NCI-H526 treated with DMSO at 0.1 percent for 48 hours (cell line): ENCODE measurements at places on chromosomes 3 and 15.

- DNase-seq, result no peak
Observed at GRCh38 chr3:148500881-148501280, 196.8 kb upstream of the AGTR1 start.

DNA sequence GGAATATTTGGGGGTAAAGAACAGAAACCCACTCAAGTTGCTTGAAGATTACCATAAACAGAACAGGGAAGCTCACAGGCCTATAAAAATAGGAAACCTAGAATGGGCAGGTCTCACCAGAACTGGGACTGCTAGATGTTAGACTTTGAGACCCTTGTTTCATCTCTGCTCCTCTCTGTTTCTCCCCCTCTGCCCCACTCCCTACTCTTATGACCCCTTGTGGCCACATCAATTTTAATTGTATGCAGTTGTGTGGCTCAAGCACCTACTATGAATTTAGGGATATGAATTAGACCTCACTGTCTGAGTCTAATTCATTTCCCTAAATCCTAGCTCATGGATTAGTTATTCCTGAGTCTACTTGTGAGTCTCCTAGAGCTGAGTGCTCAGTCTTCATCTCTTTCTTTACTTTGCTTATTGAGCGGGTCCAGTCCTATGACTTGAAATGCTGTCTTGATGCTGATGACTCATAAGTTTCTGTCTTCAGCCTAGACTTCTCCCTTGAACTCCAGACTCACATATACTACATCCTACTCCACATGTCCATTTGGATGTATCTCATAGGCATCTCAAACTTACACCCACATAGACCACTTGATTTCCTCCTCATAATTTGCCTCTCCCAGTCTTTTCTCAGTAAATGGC lies 78.7 kb downstream of the ITPR1 start:
- DNase-seq, result no peak

DNA sequence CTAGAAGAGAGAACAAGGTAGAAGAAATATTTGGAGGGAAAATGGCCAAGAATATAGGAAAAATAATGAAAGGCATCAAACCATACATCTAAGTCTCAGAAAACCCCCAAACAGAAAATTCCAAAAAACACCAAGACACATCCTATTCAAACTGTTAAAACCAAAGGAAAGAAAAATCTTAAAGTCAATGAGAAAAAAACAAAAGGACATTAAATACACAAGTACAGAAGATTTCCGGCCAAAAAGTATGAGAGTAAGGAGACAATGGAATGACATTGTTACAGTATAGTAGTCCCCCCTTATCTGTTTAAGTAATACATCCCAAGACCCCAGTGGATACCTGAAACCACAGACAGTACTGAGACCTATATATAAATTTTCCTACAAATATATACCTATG lies 18.8 kb downstream of the CLASP2 start:
- no peak for DNase-seq

DNA sequence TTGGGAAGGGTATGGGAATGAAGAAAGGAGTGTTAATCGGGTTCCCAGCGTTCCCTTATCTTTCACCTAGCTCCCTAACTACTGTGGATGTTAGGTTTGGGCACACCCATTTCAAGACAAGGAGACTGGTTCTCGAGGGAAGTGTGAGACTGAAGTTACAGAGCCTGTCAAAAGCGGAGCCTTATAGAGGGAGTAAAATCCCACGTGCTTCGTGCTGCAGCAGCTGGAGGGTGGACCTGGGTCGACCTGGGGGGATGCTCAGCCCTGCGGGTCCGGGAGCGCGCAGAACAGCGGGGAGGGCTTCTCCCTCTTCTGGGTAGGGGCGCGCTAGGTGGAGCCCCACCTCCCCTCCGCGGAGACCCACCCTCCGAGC lies 314 bp upstream of the TMED3 start:
- DNase-seq, result peak; percentile 59

GRCh38 chr3:24582431-24583403 lies 88.1 kb upstream of the THRB start:
- DNase-seq, result no peak

DNA sequence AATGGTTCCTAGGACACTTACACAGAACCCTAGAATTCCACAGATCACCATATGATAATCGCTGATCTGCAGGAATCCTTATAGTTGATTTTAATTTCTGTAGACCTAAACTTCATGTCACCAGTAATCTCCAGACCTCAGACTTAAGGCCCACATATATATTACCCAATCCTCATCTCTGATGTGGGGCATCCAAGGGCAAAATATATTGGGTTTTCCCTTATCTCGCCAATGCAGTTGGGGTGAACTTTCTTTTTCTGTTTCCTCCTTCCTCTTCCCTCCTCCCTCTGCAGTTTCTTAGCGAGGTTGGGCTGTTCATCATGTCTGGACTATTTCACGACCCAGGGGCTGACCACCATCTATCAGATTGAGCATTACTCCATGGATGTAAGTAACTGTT lies 230.2 kb downstream of the P3H2 start:
- DNase-seq, result no peak

- no peak for DNase-seq
Observed at GRCh38 chr15:69631978-69632377, 179.4 kb downstream of the RPLP1 start.

DNA sequence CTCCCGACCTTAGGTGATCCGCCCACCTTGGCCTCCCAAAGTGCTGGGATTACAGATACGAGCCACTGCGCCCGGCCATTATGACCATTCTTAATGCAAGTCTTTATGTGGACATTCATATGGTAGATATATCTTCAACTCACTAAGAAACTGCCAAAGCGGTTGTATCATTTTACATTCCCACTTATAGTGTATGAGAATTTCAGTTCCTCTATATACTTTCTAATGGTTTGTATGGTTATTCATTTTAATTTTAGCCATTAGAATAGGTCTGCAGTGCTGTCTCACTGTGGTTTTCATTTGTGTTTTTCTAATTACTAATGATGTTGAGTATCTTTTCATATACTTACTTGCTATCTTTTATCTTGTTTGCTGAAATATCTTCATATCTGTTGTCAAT lies 32.5 kb downstream of the TCF12 start:
- no peak for DNase-seq

GRCh38 chr3:187064210-187065115 lies 74.8 kb downstream of the RPL39L start:
- no peak for DNase-seq

GRCh38 chr15:29708519-29708918 lies 113.7 kb downstream of the TJP1 start:
- no peak for DNase-seq

DNA sequence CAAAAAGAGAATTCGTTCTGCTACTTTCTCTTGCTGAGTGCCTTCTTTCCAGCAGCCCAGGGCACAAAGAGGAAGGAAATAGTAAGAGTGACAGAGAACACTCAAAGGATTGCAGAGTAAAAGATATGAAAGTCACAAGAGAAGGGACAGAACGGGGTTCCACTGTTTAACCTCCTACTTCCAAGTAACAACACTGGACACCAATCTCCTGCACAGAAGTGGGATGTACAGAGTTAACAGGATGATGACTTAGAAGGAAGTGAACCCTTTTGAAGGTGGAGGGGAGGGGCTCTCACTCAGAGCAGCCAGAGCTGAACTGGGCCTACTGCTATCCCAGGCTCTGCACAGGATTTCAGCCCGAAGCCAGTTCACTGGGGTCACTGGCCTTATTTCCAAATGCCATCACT lies 130.1 kb upstream of the PRICKLE2 start:
- DNase-seq, result no peak

- no peak for DNase-seq
Observed at GRCh38 chr3:186454881-186455703, 89.1 kb downstream of the CRYGS start.

- DNase-seq, result no peak
Observed at GRCh38 chr3:192826214-192827006, 91.2 kb downstream of the MB21D2 start.

GRCh38 chr3:24936574-24936973 lies 441.9 kb upstream of the THRB start:
- DNase-seq, result no peak

DNA sequence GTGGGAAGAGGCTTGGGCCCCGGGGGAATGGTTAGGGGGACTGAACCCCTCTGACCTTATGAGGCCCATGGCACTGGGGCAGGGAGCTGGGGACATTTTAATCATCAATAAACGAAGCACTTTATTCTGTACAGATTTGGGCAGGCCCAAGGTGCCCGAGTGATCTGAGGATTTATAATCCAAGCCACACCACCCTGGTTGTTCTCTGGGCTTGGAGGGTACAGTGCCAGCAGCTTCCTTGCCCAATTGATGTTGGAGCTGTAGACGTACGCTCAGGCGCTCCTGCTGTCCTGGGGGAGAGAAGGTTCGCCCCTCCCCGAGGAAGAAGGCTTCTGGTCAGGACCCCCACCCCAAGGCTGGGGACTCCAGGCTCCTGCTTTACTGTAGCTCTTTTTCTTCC lies 12.5 kb downstream of the ZBTB47 start:
- DNase-seq, result no peak

GRCh38 chr3:190024912-190025311 lies 95.8 kb downstream of the P3H2 start:
- DNase-seq, result no peak

- DNase-seq, result peak; percentile 48
Observed at GRCh38 chr3:8555725-8556472, 54.3 kb downstream of the LMCD1 start.

- DNase-seq, result no peak
Observed at GRCh38 chr15:48890375-48890972, 12.5 kb downstream of the EID1 start.

DNA sequence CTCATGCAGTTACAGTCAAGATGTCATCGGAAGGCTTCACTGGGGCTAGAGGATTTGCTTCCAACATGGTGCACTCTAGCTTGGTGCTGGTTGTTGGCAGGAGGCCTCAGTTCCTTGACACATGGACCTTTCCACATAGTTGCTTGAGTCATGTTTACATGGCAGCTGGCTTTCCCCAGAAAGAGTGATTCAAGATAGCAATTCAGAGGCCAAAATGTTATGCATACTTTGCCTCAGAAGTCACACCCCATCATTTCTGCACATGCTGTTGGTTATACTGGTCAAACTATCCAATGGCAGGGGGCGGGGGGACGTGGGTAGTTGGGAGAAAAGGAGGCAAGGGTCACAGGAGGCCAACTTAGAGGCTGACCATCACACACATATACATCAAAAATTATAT lies 58.7 kb downstream of the FOXB1 start:
- DNase-seq, result no peak

- DNase-seq, result no peak
Observed at GRCh38 chr3:61928776-61929314, 367.5 kb downstream of the PTPRG start.

- no peak for DNase-seq
Observed at GRCh38 chr15:48644827-48645557, 517 bp downstream of the FBN1 start.

GRCh38 chr3:160225176-160226025 lies at the start of gene C3orf80:
TSS of gene C3orf80 (plus strand) at chr3:160225422. CDS start at chr3:160225636, 214 bp downstream.
- DNase-seq, result peak; percentile 47

- DNase-seq, result no peak
Observed at GRCh38 chr15:51356983-51357382, 15.5 kb downstream of the GLDN start.

DNA sequence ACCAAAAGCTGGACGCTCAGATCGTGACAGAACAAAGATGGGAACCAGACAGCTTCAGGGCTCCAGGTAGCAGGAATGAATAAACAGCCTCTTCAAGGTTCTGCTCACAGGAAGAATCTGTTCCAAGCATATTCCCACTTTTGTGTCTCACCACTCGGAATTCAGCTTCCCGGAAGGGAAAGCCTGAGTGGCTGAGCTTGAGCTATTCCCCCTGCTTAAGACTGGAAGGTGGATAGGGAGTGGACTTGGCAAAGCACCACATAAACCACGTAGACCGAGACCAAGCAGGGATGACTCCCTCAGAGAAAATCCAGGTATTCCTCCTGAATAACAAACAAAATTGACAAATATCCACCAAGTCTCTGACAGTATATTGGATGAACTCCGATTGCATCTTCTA lies 180.2 kb upstream of the NR2F2 start:
- no peak for DNase-seq

DNA sequence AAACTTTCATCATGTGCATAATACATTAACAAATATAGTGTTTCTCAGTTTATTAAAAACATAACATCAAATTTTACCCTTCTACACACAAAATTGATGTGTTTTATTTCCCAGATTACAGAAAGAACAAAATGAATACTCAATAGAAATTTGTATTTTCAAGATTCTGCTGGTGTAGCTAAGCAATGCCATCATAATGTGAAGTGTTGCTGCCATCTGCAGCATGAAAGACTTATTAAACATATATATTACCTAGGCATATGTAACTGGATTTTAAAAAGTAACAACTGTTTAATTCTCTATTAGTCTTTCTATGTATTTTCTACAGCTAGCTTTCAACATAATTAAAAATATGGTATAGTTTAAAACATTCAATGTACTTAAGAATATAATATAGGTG lies 27.5 kb downstream of the PLSCR5 start:
- peak; percentile 56 for DNase-seq

GRCh38 chr3:169846458-169847193 lies 23.1 kb downstream of the LRRC31 start:
- no peak for DNase-seq

GRCh38 chr3:117016378-117016777 lies 306.8 kb downstream of the TUSC7 start:
- DNase-seq, result no peak

- DNase-seq, result no peak
Observed at GRCh38 chr3:192844486-192844765, 73.2 kb downstream of the MB21D2 start.

- no peak for DNase-seq
Observed at GRCh38 chr3:42353631-42354030, 56.8 kb downstream of the LYZL4 start.

DNA sequence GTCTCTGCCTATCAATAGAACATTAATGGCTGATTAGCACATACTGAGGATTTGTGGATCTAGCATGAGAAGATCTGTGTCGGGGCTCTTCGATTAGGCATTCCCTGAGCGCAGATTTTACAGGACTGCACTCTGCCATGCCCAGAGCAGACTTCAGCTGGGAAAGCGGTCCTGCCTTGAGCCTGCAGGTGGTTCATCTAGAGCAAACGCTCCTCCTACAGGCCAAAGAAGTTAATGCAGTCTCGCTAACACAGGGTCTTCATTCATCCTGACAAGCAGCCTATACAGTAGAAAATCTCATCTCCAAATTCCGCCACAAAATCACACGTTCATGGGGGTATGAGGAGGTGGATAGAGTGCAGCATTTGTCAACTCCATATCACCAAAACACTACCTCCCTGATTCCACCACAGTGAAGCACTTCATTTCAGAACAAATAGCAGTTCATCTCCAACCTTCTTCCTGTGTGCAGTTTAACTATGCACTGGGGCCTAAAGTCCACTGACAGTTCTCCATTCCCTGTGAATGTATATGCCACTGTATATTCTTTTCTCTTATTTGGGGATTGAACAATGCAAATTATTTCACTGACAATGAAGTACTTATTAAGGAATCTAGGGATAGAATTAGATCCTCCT lies 405.8 kb downstream of the IGSF11 start:
- DNase-seq, result peak; percentile 39

- no peak for DNase-seq
Observed at GRCh38 chr3:124117486-124117885, 125.6 kb upstream of the ROPN1 start.

GRCh38 chr3:3860235-3860634 lies 61.0 kb downstream of the LRRN1 start:
- DNase-seq, result no peak
